Activated naive CD4-positive, alpha-beta T cell treated with anti-CD3 and anti-CD28 coated beads, Interleukin-2, amount 50 U/mL, for 72 hours (primary cell): ENCODE measurements at places on chromosomes 3 and 15.

GRCh38 chr3:68987322-68987721 is 26.2 kb downstream of the EOGT start:
- no peak for DNase-seq

- DNase-seq = no peak
These were observed 571.8 kb downstream of the FOXP1 start for GRCh38 chr3:71011565-71012287.

DNA sequence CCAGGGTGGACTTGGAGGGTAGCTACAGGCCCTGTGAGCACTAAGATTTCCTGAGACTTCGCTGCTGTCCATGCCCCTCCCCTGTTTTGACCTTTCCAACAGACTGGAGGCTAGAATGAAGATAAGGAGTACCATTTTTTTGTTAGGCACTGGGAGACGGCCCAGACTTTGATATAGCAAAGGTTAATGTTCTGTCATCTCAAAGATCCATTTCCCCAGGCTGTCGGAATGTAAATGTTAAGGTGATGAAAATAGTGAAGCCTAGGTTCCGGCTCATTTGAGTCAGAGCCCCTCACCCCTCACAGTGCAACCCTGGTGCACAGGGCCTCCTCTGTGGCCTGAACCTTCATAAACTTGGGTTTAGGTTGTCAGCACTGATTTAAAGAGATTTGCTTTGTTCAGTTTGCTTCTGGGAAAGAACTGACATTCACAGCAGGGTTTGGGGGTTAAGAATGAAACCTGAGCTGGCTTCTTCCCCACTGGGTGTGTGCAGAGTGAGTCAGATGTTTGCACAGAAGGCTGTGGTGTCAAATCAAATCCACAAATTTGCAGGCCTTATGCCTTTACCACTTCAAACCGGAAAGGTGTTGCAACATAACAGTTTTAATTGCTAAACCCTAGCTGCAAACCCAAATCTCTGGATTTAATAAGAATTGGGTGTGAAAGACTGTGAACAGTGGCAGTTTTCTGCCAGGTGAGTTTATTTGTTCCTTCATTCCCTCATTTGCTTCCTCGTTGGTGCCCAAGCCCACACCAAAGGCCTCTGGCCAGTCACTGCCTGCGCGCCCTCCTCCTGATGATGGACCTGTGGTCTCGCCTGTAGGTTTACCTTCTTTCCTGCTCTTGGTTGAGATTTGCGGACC is 20.6 kb upstream of the KCTD6 start:
- DNase-seq = peak; percentile 72

DNA sequence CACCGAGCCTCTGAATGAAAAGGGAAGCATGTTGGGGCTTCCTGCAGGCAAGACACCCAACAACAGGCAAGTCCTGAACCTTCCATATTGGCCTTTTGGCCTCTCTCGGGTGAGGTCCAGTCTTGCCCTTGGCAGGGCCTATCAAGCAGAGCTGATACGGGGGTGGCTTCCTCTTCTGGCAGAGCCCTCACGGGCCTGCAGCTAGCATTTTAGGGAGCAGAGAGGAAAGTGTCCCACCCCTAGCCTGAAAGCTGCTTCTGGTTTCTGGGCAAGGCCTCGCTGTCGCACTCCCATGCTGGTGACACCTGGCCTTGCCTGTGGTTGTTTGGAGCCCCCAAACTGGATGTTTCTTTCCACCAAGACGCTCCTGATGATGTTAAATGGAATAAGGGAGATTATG is 31.8 kb upstream of the CTSH start:
- DNase-seq = no peak

DNA sequence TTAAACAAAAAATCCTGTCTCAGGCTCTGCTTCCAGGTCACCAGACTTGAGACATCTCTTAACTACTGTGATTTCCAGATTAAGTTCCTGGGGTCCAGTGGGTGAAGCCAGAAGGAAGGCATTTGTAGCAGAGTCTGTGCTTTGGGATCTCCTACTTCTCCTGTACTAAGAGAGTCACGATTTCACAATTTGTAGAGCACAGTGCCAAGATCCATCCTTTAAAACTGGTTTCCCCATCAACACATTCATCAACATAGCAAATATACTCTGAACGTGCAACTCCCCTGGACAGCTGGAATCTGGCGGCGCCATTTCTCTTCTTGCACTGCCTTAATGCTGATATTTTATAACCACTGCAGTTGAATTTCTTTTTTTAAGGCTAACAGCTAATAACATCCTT is 33.2 kb downstream of the CDCP1 start:
- DNase-seq = no peak

DNA sequence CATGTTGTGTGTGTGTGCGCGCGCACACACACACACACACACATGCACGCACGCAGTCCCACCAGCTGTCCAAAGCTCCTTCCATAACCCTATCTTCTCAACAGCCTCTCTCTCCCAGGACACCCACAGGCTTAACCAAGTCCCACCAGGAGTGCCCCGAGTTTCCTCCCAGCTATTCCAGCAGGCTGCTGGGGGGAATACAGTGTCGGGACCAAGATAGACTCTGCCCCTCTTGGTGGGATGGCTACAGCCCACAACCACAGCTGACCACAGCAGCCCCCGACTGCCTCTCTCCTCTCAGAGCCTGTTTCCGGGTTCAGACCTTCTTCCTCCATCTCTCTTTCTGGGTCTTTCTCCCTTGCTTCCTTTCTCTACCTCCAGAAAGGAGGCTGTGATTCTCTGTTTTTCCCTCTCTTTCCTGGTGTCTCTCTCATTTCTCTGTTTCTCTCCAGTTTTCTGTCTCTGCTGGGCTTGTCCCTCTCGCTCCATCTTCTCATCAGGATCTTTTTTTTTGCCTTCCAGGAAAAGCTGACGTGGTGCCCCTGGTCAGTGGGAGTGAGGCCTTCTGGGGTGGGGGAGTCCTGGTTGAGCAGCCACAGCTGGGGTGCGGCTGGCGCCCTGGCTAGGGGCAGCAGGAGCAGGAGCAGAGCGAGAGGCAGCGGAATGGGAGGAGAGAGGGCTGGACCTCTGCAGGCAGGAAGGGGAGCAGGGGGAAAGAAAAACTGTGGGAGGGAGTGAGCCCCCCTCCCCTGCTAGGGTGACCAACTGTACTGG is 3.3 kb upstream of the ISLR start:
- peak; percentile 23 for DNase-seq

DNA sequence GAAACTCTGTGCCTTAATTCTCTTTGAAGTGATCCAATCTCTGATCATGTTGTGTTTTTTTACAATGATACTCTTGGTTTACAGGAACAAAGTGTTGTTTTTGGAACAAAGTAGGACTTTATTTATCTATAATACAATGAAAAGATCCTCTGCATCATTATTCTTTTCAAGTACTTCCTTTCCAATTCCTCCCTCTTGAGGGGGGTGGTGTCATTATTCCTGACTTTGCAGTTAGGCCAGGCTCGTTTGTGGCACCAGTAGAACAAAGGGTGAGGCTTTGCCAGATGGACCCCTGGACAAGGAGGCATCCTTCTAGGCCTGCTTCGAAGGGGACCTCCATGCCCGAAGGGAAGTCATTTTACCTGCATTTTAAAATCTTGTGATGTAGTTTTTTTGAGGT is 41.7 kb upstream of the ZBTB38 start:
- no peak for DNase-seq

GRCh38 chr3:134850761-134851160 is 55.7 kb downstream of the EPHB1 start:
- DNase-seq = no peak
